ENCODE measurements at places on chromosomes 11 and 22.

DNA sequence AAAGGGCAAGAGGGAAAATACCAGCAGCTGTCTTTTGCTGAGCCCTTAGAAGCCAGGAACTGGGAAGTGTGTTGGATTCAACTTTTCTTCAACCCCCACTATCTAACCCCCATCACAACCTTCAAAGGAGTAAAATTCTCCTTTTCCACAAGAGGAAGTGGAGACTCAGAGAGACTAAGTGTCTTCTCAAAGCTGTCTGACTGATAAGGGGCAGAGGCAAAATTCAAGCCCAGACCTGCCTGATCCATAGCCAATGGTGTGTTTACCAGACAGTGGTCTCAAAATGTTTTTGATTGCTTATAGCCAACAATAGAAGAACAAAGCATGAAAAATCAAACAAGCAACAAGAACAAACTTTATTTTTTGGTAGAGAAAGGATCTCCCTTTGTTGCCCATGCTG is 707.0 kb downstream of the NTM start:
- no peak for DNase-seq
- no peak overlapping the region for H3K27ac ChIP-seq
- peaks cover 4% of the 10 kb centered on the region for H3K4me1 ChIP-seq
- no peak overlapping the region for H3K4me3 ChIP-seq
- no peaks in the 10 kb centered on the region for H3K36me3 ChIP-seq

GRCh38 chr11:9717719-9718118 is 53.8 kb downstream of the SWAP70 start:
- H3K4me3 ChIP-seq: no peak overlapping the region
- peak overlapping the region; percentile 68 for H3K27ac ChIP-seq
- DNase-seq: no peak
- H3K27me3 ChIP-seq: no peaks in the 10 kb centered on the region

DNA sequence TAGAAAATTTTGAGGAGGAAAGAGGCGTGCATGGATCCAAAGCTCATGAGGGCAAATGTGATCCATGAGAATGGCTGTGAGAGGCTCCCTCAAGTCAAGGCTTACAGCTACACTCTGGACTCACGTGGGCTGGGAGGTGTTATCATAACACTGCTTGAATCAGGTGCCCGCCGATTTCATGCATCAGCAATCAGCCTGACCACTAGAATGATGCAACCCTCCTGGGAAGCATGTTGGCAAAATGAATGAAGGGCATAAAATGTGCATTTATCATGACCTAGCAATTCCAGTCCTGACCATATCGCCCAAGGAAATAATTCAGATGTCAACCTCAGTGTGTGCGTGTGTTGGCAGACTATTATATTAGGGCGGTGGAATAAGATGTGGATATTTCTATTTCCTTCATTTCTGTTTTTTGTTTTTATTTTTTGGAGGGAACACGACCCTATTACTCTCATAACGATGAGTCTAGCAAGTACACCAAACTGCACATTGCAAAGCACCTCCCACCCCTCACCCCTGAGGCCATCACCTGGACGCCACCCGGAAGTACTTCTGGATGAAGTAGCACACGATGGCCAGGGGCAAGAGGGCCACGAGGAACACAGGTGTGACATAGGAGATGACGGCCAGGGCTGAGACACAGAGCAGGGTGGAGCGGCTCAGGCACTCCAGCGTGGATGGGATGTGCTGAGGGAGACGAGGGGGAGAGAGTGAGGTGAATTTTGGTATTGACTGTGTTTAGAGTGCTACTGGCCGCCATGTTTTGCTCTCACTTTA is 15.7 kb upstream of the KCNJ11 start:
- no peak for DNase-seq
- peaks cover 11% of the 10 kb centered on the region for H3K4me1 ChIP-seq
- H3K27ac ChIP-seq: no peak overlapping the region
- H3K4me3 ChIP-seq: no peak overlapping the region
- H3K36me3 ChIP-seq: no peaks in the 10 kb centered on the region

GRCh38 chr22:37355174-37355573 is 72.1 kb downstream of the ELFN2 start:
- H3K27me3 ChIP-seq: no peaks in the 10 kb centered on the region
- H3K4me3 ChIP-seq: no peak overlapping the region
- no peaks in the 10 kb centered on the region for H3K4me1 ChIP-seq
- H3K36me3 ChIP-seq: no peaks in the 10 kb centered on the region

DNA sequence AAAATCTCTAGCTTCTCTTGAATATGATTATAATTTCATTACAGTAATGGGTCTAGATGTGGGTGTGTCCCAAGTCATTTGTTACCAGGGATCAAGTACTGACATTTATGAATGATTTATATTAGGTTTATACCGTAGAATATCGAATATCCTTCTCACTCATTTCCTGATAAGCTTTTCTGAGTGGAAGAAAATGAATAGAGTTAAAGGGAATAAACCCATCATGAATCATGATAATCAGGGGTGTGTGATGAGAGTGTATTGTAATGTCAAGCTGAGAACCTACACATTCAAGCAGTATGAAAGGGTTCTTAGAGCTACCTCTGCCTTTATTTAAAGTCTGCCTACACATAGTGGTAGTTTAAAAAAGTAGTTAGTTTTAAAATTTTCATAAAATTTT is 17.3 kb downstream of the MED17 start:
- H3K4me3 ChIP-seq: no peak overlapping the region
- DNase-seq: no peak
- H3K27ac ChIP-seq: no peak overlapping the region

- no peaks in the 10 kb centered on the region for H3K27me3 ChIP-seq
- H3K27ac ChIP-seq: peak overlapping the region; percentile 79
- peaks cover 22% of the 10 kb centered on the region for H3K4me1 ChIP-seq
- H3K36me3 ChIP-seq: peaks cover 43% of the 10 kb centered on the region
These were observed 882 bp upstream of the MAP4K2 start for GRCh38 chr11:64803846-64804345.

GRCh38 chr11:86476109-86476861 is 101.6 kb downstream of the CCDC81 start:
- DNase-seq: peak; percentile 79
- no peak overlapping the region for H3K4me3 ChIP-seq
- H3K27me3 ChIP-seq: no peaks in the 10 kb centered on the region
- H3K27ac ChIP-seq: peak overlapping the region; percentile 29
- H3K4me1 ChIP-seq: peaks cover 11% of the 10 kb centered on the region
- no peaks in the 10 kb centered on the region for H3K36me3 ChIP-seq

- H3K36me3 ChIP-seq: no peaks in the 10 kb centered on the region
- no peak overlapping the region for H3K4me3 ChIP-seq
- no peaks in the 10 kb centered on the region for H3K4me1 ChIP-seq
- no peak overlapping the region for H3K27ac ChIP-seq
These were observed 20.5 kb downstream of the IGF2 start for GRCh38 chr11:2118677-2119076.

DNA sequence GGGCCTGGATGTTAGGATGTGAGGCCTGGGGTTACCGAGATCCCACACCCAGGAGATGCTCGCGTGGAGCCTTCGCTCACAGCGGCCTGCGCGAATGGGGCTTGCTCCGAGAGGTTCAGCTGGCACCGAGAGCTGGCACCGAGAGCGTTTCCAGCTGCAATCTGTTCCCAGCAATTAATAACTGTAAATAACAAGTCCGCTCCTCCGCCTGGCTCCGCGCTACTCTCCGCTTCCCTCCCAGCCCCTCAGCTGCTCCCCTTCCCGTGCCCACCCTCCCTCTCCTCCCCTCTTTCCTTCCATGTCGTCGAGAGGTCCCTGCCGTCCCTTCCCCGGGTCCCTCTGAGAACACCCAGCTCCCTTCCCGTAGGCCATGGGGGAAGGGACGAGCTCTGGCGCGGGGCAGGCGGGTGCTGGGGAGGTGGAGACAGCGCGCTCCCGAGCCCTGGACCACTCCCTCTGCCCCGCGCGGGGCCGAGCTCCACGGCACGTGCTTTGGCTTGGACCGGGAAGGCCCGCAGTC is 110.8 kb downstream of the WNT7B start:
- no peaks in the 10 kb centered on the region for H3K36me3 ChIP-seq
- H3K27me3 ChIP-seq: peaks cover 61% of the 10 kb centered on the region
- H3K27ac ChIP-seq: no peak overlapping the region
- H3K4me3 ChIP-seq: no peak overlapping the region

DNA sequence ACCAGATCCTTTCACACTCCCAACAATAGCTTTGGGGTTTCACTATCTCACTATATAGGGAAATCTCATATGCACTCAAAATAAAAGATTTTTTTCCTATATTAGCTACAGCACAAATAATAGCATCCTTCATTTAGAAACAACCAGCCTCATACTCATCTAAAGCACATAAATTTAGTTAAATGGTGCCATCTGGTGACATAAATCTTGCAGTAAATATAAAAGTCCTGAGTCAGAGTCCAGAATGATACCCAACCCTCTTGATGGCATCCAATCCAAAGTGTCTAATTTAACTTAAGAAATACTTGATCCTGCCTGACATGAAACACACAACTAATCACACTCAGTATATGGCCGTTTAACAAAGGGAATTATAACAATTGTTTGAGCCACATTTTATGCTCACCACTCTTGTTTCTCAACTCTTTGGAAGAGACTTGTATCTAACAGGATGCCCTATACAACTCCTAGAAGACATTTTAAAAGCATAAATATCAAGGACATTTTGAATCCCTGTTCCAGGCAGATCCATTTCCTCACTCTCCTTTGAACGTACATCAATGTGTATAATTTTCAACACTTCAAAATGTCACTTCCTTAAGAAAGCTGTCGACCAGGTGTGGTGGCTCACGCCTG is 36.2 kb downstream of the DLG2 start:
- peak; percentile 9 for DNase-seq
- H3K27ac ChIP-seq: no peak overlapping the region
- no peak overlapping the region for H3K4me3 ChIP-seq
- no peaks in the 10 kb centered on the region for H3K36me3 ChIP-seq

- no peaks in the 10 kb centered on the region for H3K27me3 ChIP-seq
- no peak overlapping the region for H3K27ac ChIP-seq
- H3K4me1 ChIP-seq: no peaks in the 10 kb centered on the region
- DNase-seq: no peak
These were observed 74.2 kb downstream of the GRK3 start for GRCh38 chr22:25638638-25639037.

GRCh38 chr11:64153812-64154211 is 12.1 kb downstream of the MACROD1 start:
- H3K4me3 ChIP-seq: no peak overlapping the region
- DNase-seq: no peak
- H3K27me3 ChIP-seq: no peaks in the 10 kb centered on the region
- no peak overlapping the region for H3K27ac ChIP-seq
- H3K4me1 ChIP-seq: peaks cover 2% of the 10 kb centered on the region

DNA sequence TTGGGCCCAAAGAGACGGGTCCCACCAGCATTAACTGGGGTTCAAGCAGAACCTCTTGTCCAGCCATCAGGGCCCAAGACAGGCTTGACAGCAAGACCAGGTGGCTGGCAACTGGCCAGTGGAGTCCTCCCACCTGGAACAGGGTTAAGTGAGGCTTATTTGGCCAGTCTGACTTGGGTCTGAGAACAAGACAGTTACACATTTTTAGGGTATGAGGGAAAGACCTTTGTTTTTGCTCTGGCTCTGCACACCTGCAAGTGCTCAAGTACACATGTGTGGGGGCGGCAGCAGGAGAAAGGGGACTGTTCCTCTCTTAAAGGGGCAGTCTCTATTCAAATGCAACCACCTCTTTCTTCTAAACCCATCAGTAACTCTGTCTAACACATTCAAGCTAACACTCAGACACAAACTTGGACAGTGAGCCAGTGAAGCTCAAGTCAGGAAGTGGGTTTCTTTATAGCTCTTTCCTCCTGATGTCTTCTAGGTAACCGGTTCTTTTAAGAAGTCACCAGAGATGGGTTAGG is 116.2 kb downstream of the ETS1 start:
- H3K36me3 ChIP-seq: peaks cover 5% of the 10 kb centered on the region
- peaks cover 19% of the 10 kb centered on the region for H3K4me1 ChIP-seq
- H3K4me3 ChIP-seq: no peak overlapping the region

DNA sequence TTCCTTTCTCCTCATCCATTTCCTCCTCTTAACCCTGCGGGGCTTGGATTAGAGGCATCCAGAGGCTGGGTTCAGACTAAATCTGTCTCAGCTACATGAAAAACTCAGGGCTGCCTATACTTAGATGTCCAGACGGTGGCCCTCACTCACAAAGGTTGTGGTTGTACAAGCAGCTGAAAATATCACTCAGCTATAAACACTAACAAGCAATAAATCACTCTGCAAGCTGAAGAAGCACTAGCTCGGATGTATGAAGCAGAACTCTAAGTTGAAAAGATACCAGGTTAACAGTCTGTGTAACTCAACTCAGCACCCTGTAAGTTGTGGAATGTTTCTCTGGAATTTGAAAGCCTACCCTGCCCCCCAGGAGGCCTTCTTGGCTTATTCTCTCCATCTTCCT is 82.9 kb downstream of the EXT2 start:
- no peaks in the 10 kb centered on the region for H3K27me3 ChIP-seq
- peaks cover 2% of the 10 kb centered on the region for H3K36me3 ChIP-seq

GRCh38 chr11:128734832-128735224 is 41.0 kb downstream of the FLI1 start:
- H3K4me3 ChIP-seq: no peak overlapping the region
- no peaks in the 10 kb centered on the region for H3K36me3 ChIP-seq
- no peaks in the 10 kb centered on the region for H3K4me1 ChIP-seq
- DNase-seq: no peak
- no peak overlapping the region for H3K27ac ChIP-seq

GRCh38 chr11:1691878-1692707 is 4.9 kb upstream of the KRTAP5-6 start:
- peaks cover 55% of the 10 kb centered on the region for H3K4me1 ChIP-seq
- H3K4me3 ChIP-seq: no peak overlapping the region
- no peak for DNase-seq
- H3K36me3 ChIP-seq: no peaks in the 10 kb centered on the region
- peak overlapping the region; percentile 73 for H3K27ac ChIP-seq

- no peaks in the 10 kb centered on the region for H3K27me3 ChIP-seq
- no peak overlapping the region for H3K27ac ChIP-seq
- DNase-seq: peak; percentile 35
- no peaks in the 10 kb centered on the region for H3K4me1 ChIP-seq
- no peak overlapping the region for H3K4me3 ChIP-seq
These were observed 16.0 kb downstream of the TRPM5 start for GRCh38 chr11:2428322-2428795.

- no peaks in the 10 kb centered on the region for H3K4me1 ChIP-seq
- no peak overlapping the region for H3K27ac ChIP-seq
- no peak for DNase-seq
- no peaks in the 10 kb centered on the region for H3K36me3 ChIP-seq
These were observed 1.5 kb downstream of the TNNT3 start for GRCh38 chr11:1920909-1921573.

- peaks cover 7% of the 10 kb centered on the region for H3K36me3 ChIP-seq
- DNase-seq: peak; percentile 77
- H3K4me1 ChIP-seq: no peaks in the 10 kb centered on the region
- H3K27ac ChIP-seq: peak within 1 kb of the TSS; percentile 14
- peak within 1 kb of the TSS; percentile 93 for H3K4me3 ChIP-seq
- no peaks in the 10 kb centered on the region for H3K27me3 ChIP-seq
These were observed at the start of gene TOP3B for GRCh38 chr22:21982338-21982965. TOP3B (minus strand) TSS chr22:21982787; CDS start chr22:21975709, 7,078 bp downstream.
